ENCODE measurements at places on chromosomes 4 and X. TPM values are rescaled to one million over a fixed set of nuclear protein-coding genes. Genes with fewer than 3 reads are reported as not detected.

Gene SULT1B1
- total RNA-seq: 1.7 TPM

GRCh38 chrX:18701621-18702361 lies 5.7 kb upstream of the PPEF1 start:
- H3K27me3 ChIP-seq: no peaks in the 10 kb centered on the region
- H3K27ac ChIP-seq: peak overlapping the region; percentile 28
- no peak for DNase-seq
- H3K4me3 ChIP-seq: no peak overlapping the region

Gene H2BW2
- total RNA-seq: not detected

- DNase-seq: no peak
- H3K27me3 ChIP-seq: no peaks in the 10 kb centered on the region
- H3K4me1 ChIP-seq: peaks cover 12% of the 10 kb centered on the region
- no peaks in the 10 kb centered on the region for H3K36me3 ChIP-seq
Measured at GRCh38 chr4:114077610-114078009, 98.2 kb upstream of the ARSJ start.

Gene CLNK
- total RNA-seq: not detected

GRCh38 chr4:8411351-8412180 lies 29.0 kb downstream of the ACOX3 start:
- no peak for DNase-seq
- no peak overlapping the region for H3K4me3 ChIP-seq
- no peaks in the 10 kb centered on the region for H3K27me3 ChIP-seq
- no peak overlapping the region for H3K27ac ChIP-seq

DNA sequence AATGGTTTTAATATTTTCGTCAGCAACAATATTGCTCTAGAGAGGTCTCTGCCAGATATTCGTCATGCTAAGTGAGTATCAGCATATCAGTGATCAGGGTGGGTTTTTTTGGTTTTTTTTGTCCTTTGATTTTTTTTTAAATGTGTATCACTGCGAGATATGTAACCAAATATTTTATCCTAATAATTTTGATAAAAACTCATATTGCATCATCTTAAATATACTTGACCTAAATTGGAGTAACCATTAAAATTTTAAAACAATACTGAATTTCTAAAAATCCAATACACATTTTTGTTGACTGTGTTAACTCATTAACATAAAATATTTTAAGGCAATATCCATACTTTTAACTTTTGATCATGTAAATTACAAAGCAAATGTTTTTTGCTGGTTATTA lies 498.5 kb downstream of the GALNTL6 start:
- H3K36me3 ChIP-seq: no peaks in the 10 kb centered on the region
- H3K4me3 ChIP-seq: no peak overlapping the region
- no peaks in the 10 kb centered on the region for H3K27me3 ChIP-seq
- H3K27ac ChIP-seq: no peak overlapping the region

DNA sequence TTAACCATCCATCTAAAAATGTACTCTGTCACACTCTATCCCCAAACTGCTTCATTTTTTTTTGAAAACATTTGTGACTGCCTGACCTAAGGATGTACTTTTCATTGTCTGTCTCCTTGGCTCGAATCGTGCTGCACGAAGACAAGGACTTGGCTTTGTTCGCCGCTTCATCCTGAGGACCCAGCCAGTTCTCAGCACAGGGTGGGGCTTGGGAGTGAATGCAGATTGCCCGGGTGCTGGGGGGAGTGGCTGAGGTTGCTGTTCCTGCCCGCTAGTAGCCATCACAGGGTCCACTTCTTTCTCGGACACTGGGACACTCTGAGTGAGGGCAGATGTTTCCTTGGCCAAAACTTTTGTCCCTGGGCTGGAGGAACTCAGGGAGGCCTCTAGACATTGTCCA lies 70.1 kb upstream of the CLCN4 start:
- no peak overlapping the region for H3K4me3 ChIP-seq
- no peak for DNase-seq
- peaks cover 12% of the 10 kb centered on the region for H3K36me3 ChIP-seq
- peaks cover 53% of the 10 kb centered on the region for H3K4me1 ChIP-seq
- H3K27me3 ChIP-seq: no peaks in the 10 kb centered on the region

GRCh38 chr4:94933799-94934198 lies 176.0 kb downstream of the BMPR1B start:
- H3K27me3 ChIP-seq: no peaks in the 10 kb centered on the region
- no peak overlapping the region for H3K27ac ChIP-seq
- no peak for DNase-seq
- H3K4me3 ChIP-seq: no peak overlapping the region
- H3K36me3 ChIP-seq: no peaks in the 10 kb centered on the region
- no peaks in the 10 kb centered on the region for H3K4me1 ChIP-seq

- no peaks in the 10 kb centered on the region for H3K27me3 ChIP-seq
- H3K36me3 ChIP-seq: no peaks in the 10 kb centered on the region
- no peak for DNase-seq
- no peak overlapping the region for H3K27ac ChIP-seq
- H3K4me3 ChIP-seq: no peak overlapping the region
Measured at GRCh38 chr4:148437439-148437838, 4.8 kb downstream of the NR3C2 start.

GRCh38 chr4:110480031-110480549 lies 4.1 kb downstream of the ENPEP start:
- H3K36me3 ChIP-seq: no peaks in the 10 kb centered on the region
- peaks cover 20% of the 10 kb centered on the region for H3K27me3 ChIP-seq
- H3K27ac ChIP-seq: no peak overlapping the region
- peaks cover 8% of the 10 kb centered on the region for H3K4me1 ChIP-seq
- no peak for DNase-seq
- H3K4me3 ChIP-seq: peak overlapping the region; percentile 4

Gene MTNR1A
- not detected for total RNA-seq

Gene VCX3A
- not detected for total RNA-seq

DNA sequence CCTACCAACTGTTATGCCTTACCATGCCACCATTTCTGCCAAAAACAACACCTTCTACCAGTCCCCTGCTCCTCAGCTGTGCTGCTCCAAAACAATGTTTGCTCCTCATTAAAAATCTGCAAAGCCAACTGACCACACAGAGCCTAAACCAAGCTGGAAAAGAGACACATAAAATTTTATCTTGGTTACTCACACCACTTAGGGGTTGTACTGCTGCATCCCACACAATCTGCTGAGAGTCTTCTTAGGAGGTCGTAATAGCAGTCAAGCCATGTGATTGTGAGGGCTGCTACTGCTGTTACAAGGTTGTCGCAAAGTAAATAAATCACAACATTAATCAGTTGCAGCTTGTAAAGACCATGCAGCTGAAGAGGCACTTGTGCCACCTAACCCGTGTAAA lies 607.4 kb upstream of the FAM241A start:
- no peak overlapping the region for H3K4me3 ChIP-seq
- H3K27ac ChIP-seq: no peak overlapping the region
- no peaks in the 10 kb centered on the region for H3K27me3 ChIP-seq

- no peak overlapping the region for H3K27ac ChIP-seq
- H3K4me3 ChIP-seq: no peak overlapping the region
- H3K27me3 ChIP-seq: no peaks in the 10 kb centered on the region
- no peaks in the 10 kb centered on the region for H3K36me3 ChIP-seq
- no peak for DNase-seq
Measured at GRCh38 chr4:166481739-166482138, 608.7 kb downstream of the TLL1 start.

Gene BST1
- 1.5 TPM for total RNA-seq

DNA sequence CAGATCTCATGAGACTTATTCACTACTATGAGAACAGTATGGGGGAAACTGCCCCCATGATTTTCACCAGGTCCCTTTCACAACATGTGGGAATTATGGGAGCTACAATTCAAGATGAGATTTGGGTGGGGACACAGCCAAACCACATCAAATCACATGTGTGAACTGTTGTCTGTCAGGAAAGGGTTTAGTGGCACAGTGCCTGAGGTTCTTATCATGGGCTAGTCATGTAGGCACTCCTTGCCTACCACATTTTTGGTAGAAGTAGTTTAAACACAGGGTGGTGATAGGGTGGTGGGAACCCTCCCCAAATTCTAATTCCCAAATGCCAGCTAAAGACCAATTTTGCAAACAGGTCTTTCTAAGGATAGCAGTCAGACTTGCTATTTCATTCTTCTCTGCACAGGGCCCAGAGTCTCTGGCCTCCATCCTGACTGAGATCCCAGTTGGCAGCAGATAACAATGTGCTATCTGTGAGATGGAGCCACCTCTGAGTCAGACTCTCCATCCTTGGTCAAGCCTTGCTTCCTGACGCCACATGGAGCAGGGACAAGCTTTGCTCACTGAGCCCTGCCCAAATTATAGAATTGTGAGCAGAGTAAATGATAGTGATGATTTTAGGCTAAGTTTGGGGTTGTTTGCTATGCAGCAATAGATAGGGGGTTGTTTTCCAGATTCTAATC lies 33.5 kb upstream of the SETD7 start:
- H3K27ac ChIP-seq: no peak overlapping the region
- H3K27me3 ChIP-seq: no peaks in the 10 kb centered on the region
- no peaks in the 10 kb centered on the region for H3K36me3 ChIP-seq
- no peak overlapping the region for H3K4me3 ChIP-seq
- no peaks in the 10 kb centered on the region for H3K4me1 ChIP-seq

All from esophagus squamous epithelium (tissue), 5 donors.